ENCODE measurements at places on chromosomes 1 and 21.

- no peak for DNase-seq
Observed at GRCh38 chr1:8963963-8964362, 18.3 kb downstream of the CA6 start.

- DNase-seq = peak; percentile 16
Observed at GRCh38 chr1:228445843-228446650, 29.4 kb upstream of the TRIM17 start.

GRCh38 chr1:11748294-11749202 is 12.6 kb downstream of the AGTRAP start:
- no peak for DNase-seq

DNA sequence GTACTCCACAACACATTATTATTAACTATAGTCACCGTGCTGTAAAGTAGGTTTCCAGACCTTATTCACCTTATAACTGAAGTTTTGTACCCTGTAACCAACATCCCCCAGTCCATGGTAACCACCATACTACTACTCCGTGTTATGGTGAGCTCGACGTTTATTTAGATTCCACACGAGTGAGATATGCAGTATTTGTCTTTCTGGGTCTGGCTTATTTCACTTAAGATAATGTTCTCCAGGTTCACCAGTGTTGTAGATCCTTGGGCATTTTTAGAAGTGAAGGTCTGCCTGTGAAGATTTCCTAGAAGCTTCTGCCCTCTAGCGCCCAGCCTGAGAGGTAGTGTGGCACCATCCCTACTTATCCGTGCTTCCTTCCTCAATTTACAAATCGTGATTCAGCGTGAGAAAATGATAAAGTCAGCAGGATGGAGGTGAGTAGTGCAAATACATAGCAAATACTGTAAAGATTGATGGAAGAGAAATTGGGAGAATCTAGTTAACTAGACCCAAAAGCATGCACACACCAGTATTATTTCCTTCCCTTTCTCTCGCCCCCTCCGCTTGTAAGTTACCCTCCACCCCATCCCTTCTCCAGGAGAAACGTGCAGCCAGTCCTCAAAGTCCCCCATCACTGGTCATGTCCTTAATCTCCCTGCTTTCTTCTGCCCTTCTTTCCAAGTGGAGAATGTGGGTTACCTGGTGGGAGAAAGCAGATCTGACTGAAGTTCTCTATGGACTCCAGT is 36.0 kb upstream of the DISC1 start:
- peak; percentile 25 for DNase-seq

- DNase-seq = peak; percentile 82
Observed at GRCh38 chr1:203268901-203269653, 36.2 kb upstream of the BTG2 start.

- DNase-seq = no peak
Observed at GRCh38 chr1:198491028-198491427, 49.5 kb downstream of the ATP6V1G3 start.

DNA sequence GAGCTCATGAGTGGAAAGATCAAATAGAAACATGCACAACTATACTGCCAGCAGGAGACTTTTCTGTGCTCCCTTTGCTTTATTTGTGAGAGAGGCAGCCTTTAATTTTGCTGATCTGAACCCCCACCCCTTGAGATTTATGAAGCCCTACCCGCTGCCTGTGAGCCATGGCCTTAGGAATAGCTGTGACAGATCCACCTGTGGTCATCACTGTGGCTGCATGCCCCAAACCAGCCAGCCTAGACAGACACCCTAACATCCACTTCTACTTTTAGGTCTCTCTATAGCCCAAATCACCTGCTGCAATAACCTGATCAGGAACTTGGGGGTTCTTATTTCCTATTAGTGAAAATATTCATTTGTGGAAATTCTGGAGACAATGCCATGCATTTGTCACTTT is 196.2 kb downstream of the C1orf94 start:
- no peak for DNase-seq

GRCh38 chr1:1230656-1231399 is 973 bp downstream of the SDF4 start:
- no peak for DNase-seq

DNA sequence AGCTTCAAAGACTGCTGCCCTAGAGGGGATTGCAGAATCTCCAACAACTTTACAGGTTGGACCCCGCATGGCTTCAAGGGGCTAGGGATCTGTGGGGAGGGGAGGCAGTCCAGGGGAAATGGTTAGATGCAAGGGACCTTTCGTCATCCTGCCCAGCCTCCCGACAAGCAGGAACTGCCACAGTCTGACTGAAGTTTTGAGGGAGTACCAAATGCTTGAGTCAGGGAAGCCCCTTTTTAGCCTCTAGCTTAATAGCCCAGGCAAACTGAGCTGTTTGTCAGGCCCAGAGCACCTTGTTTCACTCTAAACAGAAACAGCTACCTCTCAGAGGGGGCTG is 1.1 kb downstream of the TOR3A start:
- DNase-seq = peak; percentile 26

GRCh38 chr1:162137179-162137960 is 67.9 kb downstream of the NOS1AP start:
- DNase-seq = no peak

GRCh38 chr21:46191257-46191685 is 7.0 kb upstream of the SPATC1L start:
- DNase-seq = no peak

- DNase-seq = no peak
Observed at GRCh38 chr1:202659974-202660373, 50.3 kb downstream of the SYT2 start.

- no peak for DNase-seq
Observed at GRCh38 chr1:44134071-44134920, 7.1 kb downstream of the KLF18 start.

DNA sequence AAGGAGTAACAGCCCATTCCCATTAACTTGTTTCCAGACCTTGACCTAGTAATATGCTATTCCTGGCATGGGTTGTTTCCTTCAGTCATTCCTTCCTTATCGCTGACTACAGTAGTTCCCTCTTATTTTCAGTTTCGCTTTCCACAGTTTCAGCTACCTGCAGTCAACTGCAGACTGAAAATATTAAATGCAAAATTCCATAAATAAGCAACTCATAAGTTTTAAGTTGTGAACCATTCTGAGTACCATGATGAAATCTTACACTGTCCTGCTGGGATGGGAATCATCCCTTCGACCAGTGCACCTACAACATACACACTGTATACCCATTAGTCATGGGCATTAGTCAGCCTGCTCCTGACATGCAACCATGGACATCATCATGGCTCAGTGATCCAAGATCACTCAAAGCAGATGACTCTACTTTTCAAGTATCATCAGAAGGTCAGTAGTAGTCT is 66.7 kb downstream of the CCDC30 start:
- peak; percentile 13 for DNase-seq

DNA sequence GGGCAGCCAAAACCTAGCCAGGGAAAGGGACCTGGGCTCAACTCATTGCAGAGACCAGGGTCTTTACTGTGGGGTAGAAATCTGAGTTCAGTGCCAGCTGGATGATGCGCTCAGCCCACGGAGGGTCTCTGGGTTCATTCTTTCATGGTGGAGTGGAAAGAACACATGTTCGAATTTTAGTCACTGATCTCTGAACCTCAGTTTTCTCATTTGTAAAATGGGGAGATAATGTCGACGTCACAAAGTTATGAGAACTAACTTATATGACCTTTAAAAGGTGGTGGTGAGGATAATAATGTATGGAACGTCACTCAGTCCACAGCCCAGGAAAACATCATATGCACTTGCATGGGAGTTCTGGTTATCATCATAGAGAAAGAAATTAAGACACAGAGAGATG is 1.2 kb upstream of the TAL1 start:
- no peak for DNase-seq

- DNase-seq = no peak
Observed at GRCh38 chr1:208919371-208919770, 664.1 kb upstream of the CAMK1G start.

- DNase-seq = no peak
Observed at GRCh38 chr1:93578911-93579825, 102.5 kb downstream of the BCAR3 start.

DNA sequence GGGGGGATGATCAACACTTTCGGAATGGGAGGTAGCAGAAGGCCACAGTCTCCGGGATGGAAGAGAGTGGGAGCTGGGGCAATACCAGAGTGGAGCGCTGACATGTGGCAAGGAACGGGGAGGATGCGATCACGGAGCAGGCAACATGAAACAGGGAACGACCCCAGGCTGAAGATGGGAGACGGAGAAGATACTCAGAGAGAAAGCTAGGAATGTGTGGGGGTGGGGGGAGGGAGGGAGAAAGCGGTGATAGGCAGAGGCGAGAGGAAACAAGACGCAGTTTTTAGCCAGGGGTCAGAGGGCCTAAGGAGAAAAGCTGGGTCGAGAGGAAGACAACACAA is 577 bp downstream of the RAB3GAP2 start:
- no peak for DNase-seq

GRCh38 chr1:3924825-3925220 is 24.8 kb upstream of the C1orf174 start:
- DNase-seq = no peak

GRCh38 chr1:192080684-192081083 is 77.6 kb upstream of the RGS18 start:
- DNase-seq = no peak

GRCh38 chr1:39759436-39759726 is 11.8 kb downstream of the OXCT2 start:
- no peak for DNase-seq

DNA sequence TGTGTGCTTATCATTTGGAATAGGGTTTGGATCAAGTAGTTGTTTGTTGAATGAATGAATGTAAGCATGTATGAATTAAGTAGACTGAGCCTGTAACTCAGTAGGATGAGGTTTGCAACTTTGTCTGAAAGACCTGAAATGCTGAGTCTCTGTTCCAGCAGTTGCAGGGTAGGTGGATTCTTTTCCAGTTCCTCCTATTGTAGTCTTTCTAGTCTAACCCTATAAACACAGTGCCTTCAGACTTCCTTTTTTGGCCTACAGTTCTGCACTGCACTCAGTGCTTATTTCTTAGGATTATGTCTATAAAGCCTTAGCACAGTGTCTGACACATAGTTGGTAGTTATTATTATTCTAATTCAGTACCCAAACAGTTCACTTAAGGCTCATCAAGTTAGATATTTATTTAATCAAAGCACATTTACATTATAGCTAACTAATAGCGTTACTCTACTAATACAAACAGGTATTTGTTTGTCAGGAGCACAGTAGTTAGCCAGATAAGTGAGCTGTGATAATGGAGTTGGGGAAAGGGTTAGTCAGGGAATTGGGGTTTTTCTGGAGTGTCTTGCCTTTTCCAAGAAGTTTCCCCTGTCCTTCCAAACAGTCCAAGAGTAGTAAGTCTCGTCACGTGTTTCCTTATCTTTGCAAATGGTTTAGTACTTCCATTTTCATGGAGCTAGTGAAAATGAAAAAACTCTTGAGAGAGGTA is 45.0 kb downstream of the ABCD3 start:
- DNase-seq = no peak

GRCh38 chr1:5191470-5191869 is 537.1 kb downstream of the AJAP1 start:
- DNase-seq = no peak

DNA sequence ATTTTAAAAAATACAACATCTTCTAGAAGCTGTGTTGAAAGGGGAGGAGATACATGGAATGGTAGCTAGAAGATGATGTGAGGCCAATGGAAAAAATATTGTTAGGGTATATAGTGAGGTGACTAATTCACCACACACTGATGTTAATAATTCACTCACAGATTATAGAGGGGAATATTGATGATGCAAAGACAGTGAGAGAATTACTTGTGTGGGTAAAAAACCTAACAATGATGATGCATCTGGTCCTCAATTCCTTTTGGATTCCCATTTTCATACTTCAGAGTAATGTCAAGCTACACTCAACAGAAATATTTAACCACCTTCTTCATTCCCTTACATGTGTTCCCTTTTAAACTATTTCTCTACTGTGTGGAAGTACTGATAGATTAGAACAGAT is 169.5 kb upstream of the DPYD start:
- DNase-seq = no peak

- DNase-seq = no peak
Observed at GRCh38 chr21:45348591-45349327, 56.2 kb upstream of the COL18A1 start.

DNA sequence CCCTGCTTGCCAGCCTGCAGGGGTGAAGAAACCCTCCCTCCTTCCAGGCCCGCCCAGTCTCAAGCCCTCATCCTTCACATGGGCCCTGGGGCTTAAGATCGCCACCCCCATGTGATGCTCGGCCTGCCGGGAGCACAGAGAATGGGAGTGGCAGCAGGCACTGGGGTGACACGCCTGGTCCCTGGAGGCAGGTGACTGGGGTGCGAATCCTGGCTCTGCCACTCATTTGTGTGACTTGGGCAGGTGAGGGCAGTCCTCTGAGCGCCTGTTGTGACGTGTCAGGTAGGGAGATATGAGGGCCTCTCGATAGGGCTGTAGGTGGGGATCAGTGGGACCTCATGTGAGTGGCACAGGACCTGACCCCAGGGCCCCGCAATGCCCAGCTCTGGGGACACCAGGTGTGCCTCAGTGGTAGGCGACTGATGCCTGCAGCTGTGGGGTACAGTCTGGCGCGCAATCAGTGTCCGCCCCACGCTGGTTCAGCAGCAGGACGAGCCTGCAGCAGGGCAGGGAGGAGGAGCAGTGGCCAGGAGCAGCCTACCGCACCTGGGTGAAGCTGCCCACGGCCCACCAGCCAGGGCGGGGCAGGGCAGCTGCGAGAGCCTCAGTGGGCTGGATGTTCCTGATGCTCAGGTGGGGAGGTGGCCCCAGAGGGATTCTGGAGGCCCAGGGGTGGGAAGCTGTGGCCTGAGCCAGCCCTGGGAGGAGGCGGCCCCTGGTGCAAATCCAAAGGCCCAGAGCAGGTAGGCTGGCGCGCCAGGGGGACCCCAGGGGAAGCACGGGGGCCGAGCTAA is 6.2 kb downstream of the SH2D5 start:
- DNase-seq = no peak

GRCh38 chr1:89949991-89950624 is 44.8 kb upstream of the ZNF326 start:
- no peak for DNase-seq

GRCh38 chr1:155169541-155169940 is 3.6 kb downstream of the KRTCAP2 start:
- DNase-seq = no peak

GRCh38 chr1:6347641-6348487 is 45.7 kb downstream of the ACOT7 start:
- peak; percentile 73 for DNase-seq

DNA sequence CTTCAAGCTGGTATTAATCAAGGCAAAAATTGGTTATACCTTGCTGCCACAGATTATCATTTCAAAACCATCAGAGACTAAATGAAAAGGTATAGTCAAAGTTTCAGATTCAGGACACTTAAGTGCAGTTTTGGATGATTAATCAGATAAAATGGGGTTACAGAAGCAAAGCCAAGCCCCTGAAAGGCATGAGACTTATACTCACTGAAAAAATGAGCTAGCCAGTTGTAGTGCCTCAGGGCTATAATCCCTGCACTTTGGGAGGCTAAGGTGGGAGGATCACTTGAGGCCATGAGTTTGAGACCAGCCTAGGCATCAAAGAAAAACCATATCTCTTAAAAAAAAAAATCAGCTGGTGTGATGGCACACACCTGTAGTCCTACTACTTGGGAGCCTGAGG is 15.2 kb downstream of the LRRC40 start:
- no peak for DNase-seq

GRCh38 chr1:210741564-210741963 is 392.4 kb downstream of the KCNH1 start:
- DNase-seq = no peak

- DNase-seq = no peak
Observed at GRCh38 chr1:55749975-55750627, 534.9 kb upstream of the USP24 start.

GRCh38 chr21:33948096-33948950 is 32.7 kb upstream of the ATP5PO start:
- DNase-seq = peak; percentile 96
